SK-N-SH treated with all-trans-retinoic acid at 6 μM for 48 hours (cell line): ENCODE measurements at places on chromosomes 3 and 15.

DNA sequence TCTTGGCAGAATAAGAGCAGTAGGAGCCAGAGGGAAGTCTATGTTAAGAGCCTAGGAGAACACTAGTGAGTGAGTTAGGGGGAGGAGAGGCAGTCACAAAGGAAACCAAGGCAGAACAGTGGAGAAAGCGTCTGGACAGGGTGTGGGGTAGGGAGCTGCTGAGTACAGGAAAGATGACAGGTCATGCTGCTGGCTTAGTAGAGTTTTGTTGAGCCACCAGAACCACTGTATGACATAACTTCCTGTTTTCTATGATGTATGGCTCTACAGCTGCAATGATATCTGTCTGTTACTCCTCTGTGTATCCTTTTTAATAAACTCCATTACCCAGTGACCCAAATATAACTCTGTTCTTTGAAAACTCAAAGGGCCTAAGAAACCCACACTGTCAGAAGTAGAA is 10.6 kb upstream of the STT3B start:
- ATAC-seq: no peak

DNA sequence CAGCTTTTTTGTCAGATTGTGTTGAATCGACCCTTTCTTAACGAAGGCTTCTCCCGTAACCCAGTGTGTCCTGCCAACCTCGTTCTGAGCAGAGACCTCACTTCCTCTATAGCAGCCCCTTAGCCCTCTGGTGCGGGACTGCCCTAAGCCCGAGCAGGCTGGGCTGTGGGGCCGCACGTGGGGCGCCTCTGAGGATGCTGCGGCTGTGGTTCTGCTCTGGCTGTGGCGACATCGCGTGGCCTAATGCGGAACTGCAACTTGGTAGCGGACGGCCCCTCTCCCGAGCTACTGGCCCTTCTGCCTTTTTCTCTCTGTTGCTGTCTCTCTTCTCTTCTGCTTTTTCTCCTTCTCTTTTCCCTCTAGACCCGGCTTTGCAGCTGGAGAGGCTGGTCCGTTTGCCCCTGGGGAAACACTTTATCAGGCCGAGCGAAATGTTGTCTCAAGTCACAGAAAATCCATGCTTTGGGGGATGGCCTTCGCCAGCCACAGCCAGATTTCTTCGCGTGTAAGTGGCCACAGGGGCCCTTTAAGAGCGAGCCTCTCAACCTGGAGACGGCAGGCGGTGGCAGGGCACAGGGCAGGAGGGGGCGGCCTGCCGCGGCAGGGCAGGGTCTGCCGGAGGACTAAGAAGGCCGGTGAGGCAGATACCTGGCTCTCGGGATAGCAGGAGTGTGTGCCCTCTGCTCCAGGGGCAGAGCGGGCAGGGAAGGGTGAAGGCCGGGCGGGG is 19.4 kb upstream of the KIF23 start:
- ATAC-seq: peak; percentile 89

DNA sequence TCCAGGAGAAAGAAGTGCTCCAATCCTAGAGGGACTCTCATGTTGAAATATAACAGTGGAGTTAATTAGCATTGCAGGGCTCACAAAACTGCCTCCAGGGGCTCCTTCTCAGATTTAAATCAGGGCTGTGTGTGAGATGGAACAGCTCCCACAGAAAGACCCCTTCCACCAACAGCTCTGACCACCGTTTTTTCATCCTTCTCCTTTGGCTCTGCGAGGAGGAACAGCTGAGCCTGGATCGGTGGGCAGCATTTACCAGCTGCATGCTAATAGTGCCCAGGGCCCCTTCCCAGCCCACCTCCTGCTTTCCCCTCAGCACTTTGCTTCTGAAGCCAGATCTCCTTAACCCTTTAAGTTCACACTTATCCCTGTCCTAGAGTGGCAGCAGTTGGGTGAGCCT is 119.2 kb upstream of the UBE2E1 start:
- ATAC-seq: no peak; the same call in 1 of the 3 replicates

DNA sequence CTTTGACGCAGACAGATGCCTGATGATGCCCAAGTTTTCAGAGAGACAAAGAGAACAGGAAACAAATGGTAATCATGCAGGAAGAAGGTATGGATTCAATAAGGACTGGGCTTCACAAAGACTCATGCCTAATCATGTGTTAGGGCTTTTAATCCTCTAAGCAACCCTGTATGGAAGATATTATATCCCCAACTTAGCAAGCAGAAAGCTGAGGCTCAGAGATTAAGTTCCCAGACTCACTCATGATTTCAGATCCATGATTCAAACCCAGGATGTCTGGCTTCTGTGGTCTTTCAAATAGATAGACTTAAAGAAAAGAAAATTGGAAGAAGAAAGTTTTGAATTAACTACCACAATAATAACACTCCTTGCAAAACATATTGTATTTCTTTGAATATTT is 4.1 kb upstream of the CLASP2 start:
- no peak for ATAC-seq

DNA sequence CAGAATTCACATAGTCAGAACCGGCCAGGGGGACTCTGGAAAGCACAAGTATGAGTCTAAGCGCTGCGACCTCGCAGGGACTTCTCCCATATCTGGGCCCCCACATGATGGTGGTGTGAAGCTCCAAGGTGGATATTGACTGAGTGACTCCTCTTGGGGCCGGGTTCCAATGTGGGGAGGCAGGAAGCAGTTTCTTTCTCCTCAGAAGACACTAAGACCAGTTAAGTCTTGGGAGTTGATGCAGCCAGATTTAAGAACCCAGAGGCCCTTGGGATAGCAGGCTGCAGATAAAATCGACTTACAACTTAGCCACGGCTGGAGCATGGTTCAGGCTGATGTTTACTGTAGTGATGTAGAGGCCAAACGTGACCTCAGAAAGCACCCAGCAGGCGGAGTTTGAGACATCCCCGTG is 55.4 kb upstream of the KLF13 start:
- no peak for ATAC-seq

GRCh38 chr15:42010434-42010833 is 10.4 kb downstream of the PLA2G4E start:
- no peak for ATAC-seq

DNA sequence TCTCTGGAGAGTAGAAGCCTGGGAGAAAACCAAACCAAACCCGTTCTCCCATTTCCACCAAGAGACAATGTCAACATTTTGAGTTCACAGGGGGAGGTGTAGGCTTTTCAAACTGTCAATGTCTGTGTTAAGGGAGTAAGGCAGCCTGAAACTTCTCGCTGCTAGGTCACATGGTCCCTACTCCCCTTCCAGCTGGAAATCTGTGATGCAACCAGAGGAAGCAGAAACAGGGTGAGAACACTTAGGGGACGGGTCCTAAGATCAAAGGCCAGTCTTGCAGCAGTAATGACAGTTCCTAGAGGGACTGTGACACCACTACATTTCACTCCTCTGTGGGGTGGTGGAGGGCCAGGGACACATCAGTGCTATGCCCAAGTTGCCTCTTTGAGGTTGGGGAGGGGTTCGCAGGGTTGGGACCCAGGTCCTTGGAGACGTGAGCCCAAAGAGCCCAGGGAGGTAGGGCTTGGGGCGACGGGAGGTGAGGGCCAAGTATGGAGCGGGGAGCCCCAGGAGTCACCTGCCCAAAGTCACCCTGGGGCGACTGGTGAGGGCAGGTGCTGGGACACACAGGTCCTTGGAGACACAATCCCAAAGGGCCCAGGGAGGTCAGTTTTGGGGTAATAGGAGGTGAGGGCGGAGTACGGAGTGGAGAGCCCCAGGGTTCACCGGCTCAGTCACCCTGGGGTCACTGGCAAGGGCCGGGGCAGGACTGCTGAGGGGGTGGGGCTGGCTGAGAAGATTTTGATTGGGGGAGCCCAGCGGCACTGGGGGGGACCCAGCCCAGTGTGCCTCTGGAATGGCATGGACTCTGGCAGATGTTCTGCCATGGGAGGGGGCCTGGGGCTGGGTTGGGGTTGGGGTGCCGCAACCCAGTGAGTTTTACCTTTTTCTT is 582 bp downstream of the GOLGA6L2 start:
- ATAC-seq: no peak

- no peak for ATAC-seq
These were observed 4.4 kb upstream of the SLC6A1 start for GRCh38 chr3:10988001-10988665.

DNA sequence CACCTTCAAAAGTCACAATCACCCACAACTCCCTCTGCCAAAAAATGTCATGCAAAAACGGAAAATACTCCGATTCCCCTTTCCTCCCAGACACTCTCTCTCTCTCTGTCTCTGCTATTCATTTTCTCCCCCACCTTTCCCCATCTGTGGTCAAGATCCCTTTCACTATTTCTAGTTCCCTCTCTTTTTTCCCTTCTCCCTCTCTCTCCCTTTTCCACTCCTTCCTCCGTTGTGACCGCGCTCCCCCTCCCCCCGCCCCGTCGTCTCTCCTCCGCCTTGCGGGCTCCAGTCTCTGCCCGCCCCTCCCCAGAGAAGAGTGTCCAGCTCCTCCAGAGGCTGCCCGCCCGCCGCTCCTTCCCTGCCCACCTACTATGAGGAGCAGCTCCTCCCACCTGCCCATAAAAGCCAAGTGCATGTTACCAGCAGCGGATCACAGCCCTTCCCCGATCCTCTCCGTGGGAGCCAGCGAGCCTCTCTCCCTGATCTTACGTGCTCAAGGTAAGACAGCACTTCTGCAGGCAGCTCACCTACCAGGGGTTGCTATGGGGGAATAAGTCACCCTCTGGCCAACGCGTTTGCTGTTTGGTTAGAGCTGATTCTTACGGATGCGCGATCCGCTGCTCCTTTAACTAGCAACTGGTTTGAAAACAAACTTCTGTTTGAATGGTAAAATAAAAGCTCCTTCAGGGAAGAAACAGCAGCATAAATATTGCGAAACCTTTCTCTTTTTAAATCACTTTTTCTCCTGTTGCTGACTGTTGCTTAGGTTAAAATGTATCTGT is at the start of gene COL8A1:
Gene COL8A1, plus strand, starts transcription at position 428 of the 782 bp plus-strand sequence. CDS start 152,089 bp downstream, outside the sequence.
- peak; percentile 54 for ATAC-seq

DNA sequence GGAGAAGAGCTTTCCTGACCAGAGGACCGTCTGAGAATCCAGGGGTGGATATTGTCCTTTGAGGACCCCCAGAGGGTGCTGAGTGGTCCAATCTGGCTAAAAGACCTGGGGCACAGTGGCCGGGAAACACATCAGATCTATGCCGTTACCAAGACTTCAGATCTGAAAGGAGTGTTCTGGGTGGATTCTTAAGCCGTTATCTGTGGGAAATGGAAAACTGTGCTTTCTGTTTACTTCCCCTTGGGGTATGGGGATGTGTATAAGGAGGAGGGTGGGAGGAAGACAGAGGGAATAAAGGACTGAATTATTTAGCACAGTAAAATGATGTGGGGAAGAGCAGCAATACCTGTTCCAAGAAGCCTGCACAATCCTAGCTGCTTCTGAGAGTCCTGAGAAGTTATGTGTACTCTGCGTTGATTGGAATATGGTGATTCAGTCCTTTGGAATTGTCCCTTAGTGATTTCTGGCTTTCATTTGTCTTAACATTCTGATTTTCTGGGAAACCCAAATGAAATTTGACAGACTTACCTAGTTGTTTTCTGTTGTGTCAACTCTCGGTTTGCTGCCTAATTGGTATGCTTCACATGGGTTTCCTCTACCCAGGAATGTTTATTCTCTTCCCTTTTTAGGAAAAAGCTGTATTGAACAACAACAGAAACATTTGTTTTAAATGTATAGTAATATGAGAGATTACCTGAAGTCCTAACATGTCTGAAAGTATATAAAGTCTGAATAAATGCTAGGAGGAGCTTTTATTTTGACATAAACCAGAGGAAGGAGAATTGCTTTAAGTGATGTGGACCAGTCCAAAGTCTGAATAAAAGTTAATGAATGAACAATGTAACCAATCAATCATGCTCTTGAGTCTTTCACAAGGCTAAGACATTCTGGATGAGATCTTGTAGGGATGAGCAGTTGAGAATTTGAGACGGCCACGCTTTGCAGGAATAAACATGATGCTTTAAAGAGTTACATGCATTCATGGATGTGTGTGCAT is 427.1 kb upstream of the C2CD4B start:
- ATAC-seq: peak; percentile 91

- ATAC-seq: no peak
These were observed 110.3 kb downstream of the FAIM start for GRCh38 chr3:138718849-138719248.

DNA sequence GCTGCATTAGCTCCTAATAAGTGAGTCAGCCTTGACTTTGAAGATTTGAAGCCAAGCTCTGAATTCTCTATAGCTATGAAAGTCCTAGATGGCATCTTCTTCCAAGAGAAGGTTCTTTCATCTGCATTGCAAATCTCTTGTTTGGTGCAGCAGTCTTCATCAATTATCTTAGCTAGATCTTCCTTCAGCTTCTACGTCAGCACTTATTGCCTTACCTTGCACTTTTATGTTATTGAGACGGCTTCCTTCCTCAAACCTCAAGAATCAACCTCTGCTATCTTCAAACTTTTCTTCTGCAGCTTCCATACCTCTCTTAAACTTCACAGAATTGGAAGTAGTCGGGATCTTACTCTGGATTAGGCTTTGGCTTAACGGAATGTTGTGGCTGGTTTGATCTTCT is 167.6 kb downstream of the SCAPER start:
- no peak for ATAC-seq

GRCh38 chr3:71629289-71629688 is 45.8 kb upstream of the FOXP1 start:
- peak; percentile 40; the same call in 2 of the 3 replicates for ATAC-seq

- no peak for ATAC-seq
These were observed 218.4 kb upstream of the GOLIM4 start for GRCh38 chr3:168314166-168314565.

DNA sequence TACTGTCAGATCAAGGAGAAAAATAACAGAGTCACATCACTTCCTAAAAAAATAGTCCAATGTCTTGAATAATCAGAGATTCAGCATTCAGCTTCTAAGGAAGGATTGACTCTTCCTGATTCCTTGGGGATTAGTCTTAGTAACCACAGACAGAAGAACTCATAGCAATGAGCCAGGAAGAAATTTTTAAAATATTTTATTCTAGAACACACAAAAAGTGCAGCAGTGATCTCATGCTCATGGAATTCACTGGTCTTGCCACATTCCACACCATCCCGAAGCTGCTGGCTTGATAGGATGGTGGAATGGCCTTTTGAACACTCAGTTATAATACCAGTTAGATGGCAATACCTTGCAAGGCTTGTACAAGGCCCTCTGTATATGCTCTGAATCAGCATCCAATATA is 43.0 kb upstream of the ABI3BP start:
- peak; percentile 96 for ATAC-seq

- ATAC-seq: peak; percentile 68
These were observed 27.5 kb downstream of the DNAJB8 start for GRCh38 chr3:128439226-128439625.

DNA sequence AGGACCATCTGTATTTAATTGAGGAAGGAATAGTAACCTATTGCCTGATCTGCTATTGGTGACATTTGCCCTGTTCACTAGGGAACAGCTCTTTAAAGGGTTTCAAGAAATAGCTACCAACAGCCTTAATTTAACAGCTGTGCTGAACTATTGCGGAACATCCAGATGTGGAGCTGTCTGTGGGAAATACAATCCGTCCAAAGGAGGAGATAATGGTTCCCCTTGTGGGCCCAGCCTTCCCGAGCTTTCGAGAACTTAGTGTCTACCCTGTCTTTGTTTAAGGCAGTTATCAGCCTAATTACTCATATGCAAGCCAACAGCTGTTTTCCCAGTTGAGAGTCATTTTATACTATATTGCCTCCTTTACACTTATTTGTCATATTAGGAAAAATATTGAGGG is 398.6 kb downstream of the WDR72 start:
- no peak for ATAC-seq
